GM23338 (cell line): ENCODE measurements at places on chromosomes 6 and 20. TPM values are rescaled to one million over a fixed set of nuclear protein-coding genes. Genes with fewer than 3 reads are reported as not detected.

Gene C20orf96
- total RNA-seq: 14.6 and 17.8 TPM in 2 replicates

Gene OARD1
- 25.9 and 33.1 TPM in 2 replicates for total RNA-seq

Gene SLC26A8
- total RNA-seq: 1.9 and 2.9 TPM in 2 replicates

Gene RAET1E
- total RNA-seq: not detected in 2 replicates

Gene SEMG1
- total RNA-seq: 3.3 and 4.0 TPM in 2 replicates

Gene SIGLEC1
- not detected in 2 replicates for total RNA-seq

GRCh38 chr6:111642463-111643158 is 36.9 kb upstream of the TRAF3IP2 start:
- DNase-seq: peak; percentile 83

DNA sequence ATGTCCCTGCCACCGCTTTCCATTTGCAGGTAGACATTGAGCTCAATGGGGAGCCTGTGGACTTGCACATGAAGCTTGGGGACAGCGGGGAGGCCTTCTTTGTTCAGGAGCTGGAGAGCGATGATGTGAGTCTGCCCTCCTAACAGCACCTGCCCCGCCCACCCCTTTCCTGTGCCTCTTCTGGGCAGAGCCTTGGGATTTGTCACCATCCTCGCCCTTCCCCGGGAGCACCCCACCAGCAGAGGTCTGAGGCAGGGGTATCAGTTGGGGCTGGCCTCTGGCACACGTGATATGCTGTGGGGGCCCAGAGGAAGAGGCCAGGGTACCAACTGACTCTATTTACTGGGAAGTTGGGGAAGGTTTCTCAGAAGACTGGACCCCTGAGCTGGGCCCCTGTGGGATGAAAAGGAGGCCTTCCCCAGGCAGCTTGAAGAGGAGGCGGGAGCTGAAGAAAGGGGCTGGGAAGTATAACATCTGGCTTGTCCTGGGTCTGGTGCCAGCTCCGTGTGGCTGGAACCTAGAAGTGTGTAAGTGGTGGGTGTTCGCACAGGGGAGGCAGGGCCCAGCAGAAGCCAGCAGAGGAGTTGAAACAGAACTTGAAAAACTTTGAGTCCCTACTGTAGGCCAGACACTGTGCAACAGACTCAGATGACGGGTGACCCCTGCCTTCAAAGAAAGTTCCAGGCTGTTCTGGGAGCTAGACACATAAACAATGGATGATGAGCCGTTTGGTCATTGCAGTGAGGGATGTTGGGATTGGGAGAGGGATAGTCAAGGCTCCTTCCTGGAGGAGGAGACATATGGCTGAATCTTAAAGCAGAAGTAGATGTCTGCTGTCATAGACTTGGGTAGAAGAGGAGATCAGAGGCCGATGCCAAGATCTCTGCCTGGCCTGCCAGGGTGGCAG is 7.2 kb downstream of the LPIN3 start:
- no peak for DNase-seq

DNA sequence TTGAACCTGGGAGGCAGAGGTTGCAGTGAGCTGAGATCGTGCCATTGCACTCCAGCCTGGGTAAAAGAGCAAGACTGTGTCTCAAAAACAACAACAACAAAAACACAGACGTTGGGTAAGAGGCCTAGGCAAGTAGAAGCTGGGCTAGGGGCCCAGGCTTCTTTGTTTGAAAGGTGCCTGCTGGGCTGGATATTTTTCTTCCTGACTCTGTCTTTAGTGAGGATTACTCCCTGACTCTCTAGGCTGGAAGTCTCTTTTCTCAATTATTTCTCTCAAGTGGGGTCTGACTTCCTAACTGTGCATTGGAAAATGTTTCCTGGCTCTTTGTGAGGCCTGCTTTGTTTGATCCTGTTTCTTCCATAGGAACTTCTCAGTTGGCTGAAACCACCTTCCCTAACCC is 76.5 kb upstream of the DTNBP1 start:
- DNase-seq: no peak

DNA sequence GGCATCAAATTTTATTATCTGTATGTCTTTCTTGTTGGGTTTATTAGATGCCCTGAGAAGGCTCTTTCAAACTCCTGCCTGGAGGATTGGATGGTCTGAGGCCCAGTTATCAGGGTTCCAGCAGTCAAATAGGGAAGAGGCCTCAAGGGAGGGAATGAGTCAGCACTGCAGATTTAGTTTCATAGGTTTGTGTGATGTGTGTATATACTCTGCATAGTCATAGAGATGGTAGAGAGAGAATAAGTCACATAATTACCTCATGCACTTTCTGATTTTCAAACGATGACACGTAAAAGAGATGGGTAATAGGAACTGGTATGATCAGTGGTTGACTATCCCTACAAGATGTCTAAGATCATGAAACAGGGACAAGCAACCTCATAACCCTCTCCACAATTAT is 82.1 kb downstream of the ADAT2 start:
- DNase-seq: no peak

- DNase-seq: no peak
These were observed 40.4 kb downstream of the UNC5CL start for GRCh38 chr6:40998661-40999060.

GRCh38 chr6:136069119-136069518 is 181.0 kb downstream of the MTFR2 start:
- DNase-seq: no peak

DNA sequence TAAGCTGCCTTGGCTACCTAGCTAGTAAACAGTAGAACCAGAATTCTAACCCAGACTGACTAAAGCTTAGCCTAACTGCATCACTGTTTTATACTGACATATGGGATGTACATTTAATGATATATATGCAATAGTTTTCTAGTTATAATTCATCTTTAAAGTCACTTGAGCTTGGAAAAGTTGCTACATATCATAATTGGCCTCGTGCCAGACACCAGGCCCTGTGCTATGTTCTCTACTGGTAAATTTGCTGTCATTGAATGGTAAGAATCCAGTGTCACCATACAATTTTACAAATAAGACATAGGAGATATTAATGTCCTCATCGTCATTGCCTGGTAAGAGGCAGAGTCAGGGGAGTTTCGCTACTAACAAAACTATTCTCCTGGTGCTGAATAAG is 396.8 kb downstream of the CDKAL1 start:
- no peak for DNase-seq

- peak; percentile 60 for DNase-seq
These were observed at the start of gene ATP9A for GRCh38 chr20:51767867-51768758. Gene ATP9A (minus strand): TSS chr20:51768390. CDS start chr20:51768369, 21 bp downstream.

GRCh38 chr6:44053760-44054556 is 73.3 kb downstream of the MRPL14 start:
- no peak for DNase-seq

DNA sequence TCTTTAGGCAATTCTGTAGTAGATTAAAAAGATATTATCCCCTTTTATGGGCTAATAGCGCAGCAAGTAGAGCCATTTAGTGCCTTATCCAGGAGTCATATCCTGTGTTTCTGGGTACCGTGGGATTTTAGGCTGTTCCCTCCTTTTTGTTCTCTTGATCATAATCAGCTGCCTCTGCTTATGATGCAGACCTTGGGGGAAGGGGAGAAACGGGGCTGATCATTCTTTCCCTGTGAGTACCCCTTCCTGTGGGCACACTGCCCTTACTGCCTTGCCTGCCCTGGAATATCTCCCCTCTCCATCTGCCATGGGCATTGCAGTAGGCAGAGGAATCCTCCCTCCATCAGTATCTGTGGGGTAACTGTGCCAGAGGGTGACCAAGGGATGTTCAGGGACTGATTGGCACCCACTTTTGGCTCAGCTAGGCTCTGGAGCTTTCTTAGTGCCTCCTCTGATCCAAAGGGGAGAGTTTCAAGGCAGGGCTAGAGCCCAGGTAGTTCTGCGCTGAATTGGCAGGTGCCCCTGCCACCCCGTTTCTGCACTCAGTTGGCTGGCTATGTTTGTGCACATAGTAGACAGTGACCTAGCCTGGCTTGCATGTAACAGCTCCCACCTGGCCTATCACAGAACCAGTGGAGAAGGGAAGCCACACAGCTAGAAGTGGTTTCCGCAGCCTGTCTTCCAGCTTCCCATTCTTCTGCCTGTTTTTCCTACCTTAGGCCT is 103.3 kb downstream of the FIG4 start:
- peak; percentile 20 for DNase-seq

DNA sequence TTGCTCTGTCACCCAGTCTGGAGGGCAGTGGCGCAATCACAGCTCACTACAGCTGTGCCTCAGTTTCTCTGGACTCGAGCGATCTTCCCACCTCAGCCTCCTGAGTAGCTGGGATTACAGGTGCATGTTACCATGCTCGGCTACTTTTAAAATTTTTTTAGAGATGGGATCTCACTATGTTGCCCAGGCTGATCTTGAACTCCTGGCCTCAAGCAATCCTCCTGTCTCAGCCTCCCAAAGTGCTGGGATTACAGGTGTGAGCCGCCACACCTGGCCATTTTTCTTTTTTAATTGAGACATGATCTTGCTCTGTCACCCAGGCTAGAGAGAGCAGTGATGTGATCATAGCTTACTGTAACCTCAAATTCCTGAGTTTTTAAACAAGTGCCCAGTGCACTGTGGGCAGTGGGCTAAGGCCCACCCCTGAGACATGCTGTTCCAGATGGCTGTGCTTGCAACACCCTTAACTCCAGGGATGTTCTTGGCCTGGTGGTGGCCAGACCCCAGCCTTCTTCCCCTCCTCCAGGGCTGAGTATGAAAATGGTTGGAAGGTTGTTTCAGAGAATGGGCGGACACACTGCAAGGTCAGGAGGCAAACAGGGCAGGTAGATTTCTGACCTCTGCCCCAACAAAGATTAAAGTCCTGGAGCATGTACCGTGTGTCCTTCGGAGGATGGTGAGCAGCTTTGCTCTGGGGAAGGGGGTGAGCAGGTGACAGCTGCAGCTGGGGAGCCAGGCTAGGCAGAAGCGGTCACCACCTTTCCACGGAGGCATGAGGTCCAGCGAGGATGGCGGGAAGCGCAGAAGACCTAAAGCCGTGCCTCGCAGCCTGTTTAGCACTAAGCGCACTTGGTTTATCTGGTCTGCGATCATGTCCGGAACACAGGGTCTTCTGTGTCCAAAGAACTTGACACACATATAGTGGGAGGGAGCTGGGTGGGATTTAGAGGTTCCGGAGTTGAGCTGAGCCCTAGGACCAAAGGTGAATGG is 1.4 kb upstream of the FAM83C start:
- DNase-seq: no peak

DNA sequence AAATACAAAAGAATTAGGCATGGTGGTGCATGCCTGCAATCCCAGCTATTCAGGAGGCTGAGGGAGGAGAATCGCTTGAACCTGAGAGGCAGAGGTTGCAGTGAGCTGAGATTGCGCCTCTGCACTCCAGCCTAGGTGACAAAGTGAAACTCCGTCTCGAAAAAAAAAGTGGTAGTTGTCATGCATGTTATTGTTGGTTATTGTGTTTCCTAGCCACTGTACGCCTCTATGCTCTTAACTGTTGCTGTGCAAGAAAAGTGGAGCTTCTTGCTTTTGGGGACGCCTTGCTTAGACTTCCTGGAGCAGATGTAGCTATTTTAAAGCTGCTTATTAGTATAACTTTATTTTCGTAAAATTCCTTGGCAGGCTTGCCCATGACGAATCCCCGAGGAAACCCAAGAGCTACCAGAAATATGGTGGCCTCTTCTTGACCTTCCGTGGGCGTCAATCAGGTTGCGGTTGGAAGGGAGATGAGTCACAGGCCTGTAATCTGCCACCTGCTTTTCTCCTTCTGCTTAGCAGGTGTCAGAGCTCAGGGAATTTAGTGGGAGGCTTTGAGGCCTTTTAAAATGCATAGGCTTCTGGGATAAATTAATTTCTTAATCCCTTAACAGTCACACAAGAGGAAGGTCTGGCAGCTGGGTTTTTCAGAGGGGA is 17.3 kb downstream of the GABRR2 start:
- DNase-seq: no peak

DNA sequence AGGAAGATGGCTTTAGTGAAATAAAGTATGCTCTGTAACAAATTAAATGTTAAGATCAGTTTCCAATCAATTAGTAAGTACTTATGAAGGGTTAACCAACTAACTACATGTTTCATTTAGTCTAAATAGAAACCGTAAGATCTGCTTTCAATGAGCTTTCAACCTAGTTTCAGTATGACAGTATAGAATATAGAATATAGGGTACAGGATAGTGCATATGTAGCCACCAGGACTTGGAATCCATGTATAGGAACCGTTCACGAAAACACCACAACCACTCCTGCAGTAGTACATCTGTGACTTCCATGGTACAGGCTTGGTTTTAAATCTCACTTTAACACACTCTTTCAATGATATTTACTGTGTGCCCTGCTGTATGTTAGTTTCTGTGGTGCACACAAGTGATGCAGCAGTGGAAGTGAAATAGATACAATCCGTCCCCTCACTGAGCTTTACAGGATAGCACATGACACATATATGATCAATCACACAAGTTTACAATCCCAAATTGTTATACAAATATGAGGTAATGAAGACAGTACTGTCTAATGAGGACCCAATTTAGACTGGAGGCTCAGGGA is 479.7 kb upstream of the MARCKS start:
- no peak for DNase-seq

DNA sequence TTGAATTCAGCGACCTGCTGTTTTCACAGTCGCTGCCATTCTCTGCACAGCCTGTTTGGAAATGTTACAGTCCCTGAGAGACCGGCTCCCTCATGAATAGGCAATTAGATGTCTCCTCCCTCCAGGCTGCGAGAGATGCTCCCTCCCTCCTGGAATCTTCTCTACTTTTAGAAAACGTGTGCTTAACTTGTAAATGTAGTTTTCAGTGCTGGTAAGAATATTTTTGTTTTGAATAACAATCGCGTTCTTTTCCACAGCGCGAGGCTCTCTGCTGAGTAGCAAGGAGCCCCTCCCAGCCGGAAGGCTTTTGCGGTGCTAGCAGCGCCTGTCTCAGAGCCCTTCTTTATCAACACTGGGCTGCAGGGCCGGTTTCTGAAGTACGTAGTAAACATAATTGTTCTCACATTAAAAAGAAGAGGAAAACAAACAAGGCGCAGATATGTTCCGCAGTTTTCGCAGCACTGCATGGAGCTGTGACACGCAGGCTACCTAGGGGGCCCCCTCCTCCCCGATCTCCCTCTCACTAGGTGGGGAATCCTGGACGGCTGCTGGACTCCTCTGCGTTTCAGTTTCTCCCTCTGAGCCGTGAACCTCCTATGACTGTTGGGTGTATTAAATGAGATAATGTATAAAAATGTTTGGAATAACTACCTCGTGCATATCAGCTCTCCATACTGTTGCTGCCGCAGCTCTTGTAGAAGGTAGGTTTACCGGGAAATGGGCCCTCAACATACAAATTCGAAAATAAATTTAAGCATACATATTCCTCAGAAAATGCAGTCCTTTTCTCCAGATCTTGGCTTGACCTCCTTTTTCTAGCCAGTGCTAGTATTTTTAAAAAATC is 79.0 kb upstream of the SPACA1 start:
- DNase-seq: peak; percentile 55
